AG08396 (cell line): ENCODE measurements at places on chromosomes 13 and 19.

DNA sequence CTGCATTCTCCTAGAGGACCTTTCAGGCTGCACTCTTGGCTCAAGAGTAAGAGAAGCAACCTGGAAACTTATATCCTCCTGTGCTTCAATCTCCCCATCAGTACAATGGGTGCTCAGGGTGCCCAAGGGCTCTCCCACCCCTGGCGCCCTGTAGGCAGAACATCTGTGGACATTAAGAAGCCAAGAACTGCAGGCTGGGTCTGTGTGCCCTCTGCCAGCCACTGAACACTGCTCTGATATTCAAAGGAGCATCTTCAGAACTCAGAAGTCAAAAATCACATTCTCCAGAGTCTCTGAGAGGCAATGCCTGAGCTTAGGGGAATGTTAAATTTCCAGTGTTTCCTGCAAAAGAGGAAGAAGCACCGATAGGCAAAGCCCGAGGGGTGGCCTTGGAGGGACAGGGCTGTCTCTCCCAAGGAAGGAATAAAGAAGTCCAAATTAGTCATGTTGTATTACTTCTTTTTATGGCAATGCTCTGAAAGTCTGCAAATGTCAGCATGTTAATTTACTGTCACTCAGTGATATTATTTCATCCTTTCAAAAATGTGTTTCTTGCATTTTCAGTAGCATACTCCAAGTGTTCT, 88.1 kb downstream of the TSHZ3 start:
- no peak for DNase-seq

DNA sequence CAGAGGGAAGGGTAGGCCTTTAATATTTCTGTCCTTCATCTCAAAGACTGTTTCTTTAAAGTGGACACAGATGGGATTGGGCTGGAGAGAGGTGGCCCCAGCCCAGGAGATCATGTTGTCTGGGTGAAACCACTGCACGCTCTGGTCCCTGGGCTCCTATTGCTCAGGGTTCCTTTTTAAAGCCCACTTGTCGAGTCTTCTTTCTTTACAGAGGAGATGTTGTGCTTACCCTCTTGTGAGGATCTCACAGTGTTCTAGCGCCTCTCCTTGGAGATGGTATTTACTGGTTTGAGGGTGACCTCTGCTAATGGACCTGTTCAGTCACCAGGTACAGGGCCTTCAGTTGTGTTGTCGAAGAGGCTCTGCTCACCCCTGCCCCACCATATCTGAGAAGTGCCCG, 128.4 kb downstream of the TM9SF2 start:
- no peak for DNase-seq

DNA sequence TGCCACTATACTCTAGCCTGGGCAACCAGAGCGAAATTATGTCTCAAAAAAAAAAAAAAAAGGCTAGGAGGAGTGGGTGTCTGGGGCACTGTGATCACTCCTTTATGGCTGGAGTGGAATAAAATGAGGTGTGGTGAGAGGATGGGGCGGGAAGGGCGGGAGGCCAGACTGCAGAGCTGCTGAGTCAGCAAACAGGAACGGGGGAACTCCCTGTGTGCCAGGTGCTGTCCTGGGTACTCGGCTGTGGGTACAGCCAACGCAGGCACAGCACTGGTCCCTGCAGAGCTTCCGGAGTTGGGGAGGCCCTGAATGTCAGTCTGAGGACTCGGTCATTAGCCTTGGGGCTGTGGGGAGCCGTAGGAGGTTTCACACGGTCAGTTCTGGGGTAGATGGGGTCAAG, 5.7 kb downstream of the PRPF31 start:
- no peak for DNase-seq

GRCh38 chr19:18490728-18491127, 31.1 kb downstream of the ELL start:
- no peak for DNase-seq

DNA sequence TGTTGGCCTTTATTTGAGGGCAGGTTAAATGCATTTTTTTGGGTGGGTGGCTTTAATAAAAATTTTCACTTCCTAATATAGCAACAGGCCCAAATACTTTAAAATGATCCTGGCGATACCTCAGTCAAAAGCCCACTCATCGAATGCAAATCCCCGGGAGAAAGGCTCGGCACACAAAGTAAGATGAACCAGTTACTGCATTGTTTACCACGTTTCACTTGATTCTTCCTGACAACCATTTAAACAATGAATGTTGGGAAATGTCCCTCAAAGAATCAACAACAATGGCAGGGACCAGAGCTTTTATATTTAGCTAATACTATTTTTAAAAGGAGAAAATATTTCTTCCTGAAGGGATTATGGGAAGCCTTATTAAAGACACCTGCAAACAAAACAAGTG, 187.7 kb downstream of the ABCC4 start:
- no peak for DNase-seq

GRCh38 chr13:73667756-73668155, 466.4 kb downstream of the KLF12 start:
- DNase-seq = no peak
